Esophagus squamous epithelium (tissue), 5 donors: ENCODE measurements at places on chromosomes 2 and 18. TPM values are rescaled to one million over a fixed set of nuclear protein-coding genes. Genes with fewer than 3 reads are reported as not detected.

Gene FANCL
- 15.5 TPM for total RNA-seq

DNA sequence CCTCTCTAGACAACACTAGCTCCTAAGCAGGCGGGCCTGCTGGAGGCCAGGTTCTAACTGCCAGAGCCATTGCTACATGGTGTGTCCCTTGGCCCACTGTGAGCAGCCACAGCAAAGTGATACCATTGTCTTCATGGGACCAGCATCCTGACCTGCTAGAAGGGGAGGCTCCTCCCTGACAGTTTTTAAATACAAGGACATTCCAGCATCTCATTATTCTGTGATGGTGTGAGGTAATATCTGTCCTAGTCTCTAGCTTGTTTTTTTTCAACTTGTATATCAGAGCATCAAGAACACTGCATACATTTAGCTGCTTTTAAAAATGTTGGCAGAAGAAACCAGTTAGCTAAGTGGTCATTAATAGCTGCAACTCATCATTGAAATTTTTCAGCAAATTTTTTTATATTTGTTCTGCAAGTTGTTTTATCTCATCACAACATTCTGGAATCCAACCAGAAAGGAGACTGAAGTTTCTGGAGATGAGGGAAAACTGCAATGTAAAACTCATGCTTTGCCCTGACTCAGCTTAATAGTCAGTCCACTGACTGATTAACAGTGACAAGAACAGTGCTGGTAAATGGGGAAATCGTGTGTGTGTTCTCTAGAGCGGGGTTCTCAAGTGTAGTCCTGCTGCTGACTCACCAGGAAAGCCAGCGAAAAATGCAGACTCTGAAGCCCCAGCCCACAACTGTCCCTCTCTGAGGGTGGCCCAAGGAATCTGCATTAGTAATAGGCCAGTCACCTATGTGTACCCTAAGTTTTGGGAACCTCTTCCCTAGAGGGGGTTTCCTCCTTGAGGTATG is 17.8 kb downstream of the MAPRE3 start:
- H3K27me3 ChIP-seq: no peaks in the 10 kb centered on the region
- H3K4me1 ChIP-seq: no peaks in the 10 kb centered on the region
- H3K36me3 ChIP-seq: no peaks in the 10 kb centered on the region
- H3K4me3 ChIP-seq: no peak overlapping the region

Gene PJVK
- 1.1 TPM for total RNA-seq

DNA sequence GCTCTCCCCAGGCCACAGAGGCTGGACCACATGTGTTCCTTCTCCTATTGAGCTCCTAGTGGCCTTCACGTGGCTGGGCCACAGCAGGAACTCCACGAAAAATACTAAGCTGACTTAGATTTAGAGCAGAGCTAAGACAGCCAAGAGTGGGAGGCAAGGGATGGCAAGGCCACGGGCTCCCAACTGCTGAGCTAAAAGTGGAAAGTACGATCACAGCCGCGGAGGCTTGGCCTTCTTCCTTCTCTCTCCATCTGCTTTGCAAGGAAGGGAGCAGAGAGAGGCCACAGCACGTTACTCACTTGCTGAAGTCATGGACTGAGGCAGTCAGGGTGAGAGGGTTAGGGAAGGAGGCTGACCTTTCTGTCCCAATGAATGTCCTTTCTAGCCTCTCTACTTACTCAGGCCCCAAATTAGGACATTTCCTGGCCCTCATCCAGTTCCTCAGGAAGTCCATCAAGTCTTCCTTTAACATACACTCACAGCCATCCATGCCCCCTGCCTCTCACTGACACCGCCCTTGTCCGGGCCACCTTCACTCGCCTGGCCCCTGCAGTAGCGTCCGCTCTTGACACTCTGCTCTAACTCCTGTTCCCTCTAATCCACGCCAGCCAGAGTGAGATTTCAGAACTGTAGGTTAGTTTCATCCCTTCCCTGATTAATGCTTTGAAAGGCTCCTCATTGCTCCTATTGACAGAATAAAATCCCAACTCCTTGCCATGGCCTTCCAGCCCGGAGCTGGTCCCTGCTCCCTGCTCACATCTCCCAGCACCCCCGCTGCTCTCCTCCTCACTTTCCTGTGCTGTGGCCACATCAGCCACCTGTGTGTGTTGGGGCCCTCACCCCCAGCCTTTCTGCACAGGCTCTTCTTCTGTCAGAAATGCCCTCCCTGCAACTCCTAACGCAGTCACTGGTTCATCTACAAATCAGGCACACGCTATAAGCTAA is 204.2 kb downstream of the CYP26B1 start:
- H3K36me3 ChIP-seq: no peaks in the 10 kb centered on the region
- H3K27me3 ChIP-seq: no peaks in the 10 kb centered on the region
- H3K4me1 ChIP-seq: peaks cover 7% of the 10 kb centered on the region
- no peak for DNase-seq
- H3K4me3 ChIP-seq: no peak overlapping the region
- peak overlapping the region; percentile 9 for H3K27ac ChIP-seq

Gene UGT1A4
- 7.4 TPM for total RNA-seq

Gene BUB1
- total RNA-seq: 4.9 TPM

Gene CYP1B1
- 20.6 TPM for total RNA-seq

DNA sequence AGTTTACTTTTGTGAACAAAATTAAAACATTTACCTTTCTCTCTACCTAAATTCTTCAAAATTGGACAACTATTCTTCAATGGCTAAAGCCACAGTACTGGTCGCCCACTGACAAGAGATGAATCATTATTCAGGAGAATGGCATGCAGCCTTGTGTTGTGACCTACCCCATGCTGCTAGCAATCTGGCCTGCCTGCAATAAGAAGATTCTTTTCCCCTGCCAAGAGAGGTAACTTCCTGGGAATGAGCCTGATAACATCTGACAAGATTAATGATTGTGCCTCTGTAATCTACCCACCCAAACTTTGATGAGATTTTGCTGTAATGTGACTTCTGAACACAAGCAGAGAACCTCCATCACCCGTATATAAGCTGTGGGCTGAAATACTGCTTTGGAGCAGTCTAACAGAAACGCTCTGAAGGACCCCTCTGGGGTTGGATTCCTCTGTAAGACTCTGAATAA is 47.0 kb upstream of the ST3GAL5 start:
- H3K27ac ChIP-seq: no peak overlapping the region
- no peaks in the 10 kb centered on the region for H3K27me3 ChIP-seq
- no peak for DNase-seq
- peaks cover 6% of the 10 kb centered on the region for H3K4me1 ChIP-seq
- no peaks in the 10 kb centered on the region for H3K36me3 ChIP-seq

Gene SATB2
- 1.1 TPM for total RNA-seq
